Kidney epithelial cell (primary cell): ENCODE measurements at places on chromosomes 2 and 18.

GRCh38 chr18:37741032-37741623 is 175.5 kb upstream of the CELF4 start:
- no peak for DNase-seq

DNA sequence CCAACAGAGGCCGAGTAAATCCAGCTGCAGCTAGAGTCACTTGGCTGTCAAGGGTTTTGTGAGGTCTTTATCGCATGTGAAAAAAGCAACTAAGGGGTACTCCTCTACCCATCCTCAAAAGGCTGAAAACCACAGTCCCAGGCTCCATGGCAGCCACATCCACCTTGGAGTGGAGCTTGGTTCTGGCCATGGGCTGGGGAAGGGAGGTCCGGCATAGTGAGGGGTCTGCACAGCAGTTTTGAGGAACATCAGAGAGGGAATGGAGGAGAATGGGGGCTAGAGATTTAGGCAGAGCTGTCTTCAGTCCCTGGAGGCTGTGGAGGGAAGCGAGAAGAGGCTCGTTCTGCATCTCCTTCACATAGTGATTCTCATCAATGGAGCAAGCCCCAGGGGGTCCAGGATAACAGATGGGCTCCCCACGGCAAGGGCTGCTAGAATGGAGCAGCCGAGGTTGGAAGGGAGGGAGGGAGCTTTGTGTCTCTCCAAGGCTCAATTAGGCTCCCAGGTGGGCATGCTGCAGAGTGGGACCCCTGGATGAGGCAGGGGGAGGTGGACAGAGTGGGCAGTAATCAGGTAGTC is 21.0 kb downstream of the MROH2A start:
- no peak for DNase-seq

GRCh38 chr2:5937851-5938565 is 245.8 kb downstream of the SOX11 start:
- no peak for DNase-seq

- no peak for DNase-seq
These were observed 43.1 kb upstream of the AFF3 start for GRCh38 chr2:100185516-100185915.

- DNase-seq: peak; percentile 83
These were observed 30.8 kb upstream of the LRRTM4 start for GRCh38 chr2:77552956-77553355.
